GM13977 (cell line): ENCODE measurements at places on chromosomes 1 and 21.

DNA sequence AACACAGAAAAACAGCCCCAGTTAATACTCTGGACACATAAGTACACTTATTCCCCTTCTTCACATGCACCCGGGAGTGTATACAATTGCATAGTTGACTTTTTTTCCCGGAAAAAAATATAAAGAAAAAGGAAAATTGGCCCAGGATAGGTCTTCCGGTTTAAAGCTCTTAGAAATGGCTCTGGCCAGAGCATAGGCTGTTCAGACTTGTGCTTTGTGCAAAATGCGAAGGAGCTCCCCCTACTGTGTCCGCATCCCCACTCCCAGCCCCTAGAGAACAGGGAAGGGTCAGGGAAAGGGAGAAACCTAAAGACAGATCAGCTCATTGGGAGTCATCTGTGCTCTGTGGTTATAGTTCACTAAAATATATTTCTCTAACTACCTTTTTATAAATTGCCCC, 5.5 kb upstream of the MTMR11 start:
- no peak for DNase-seq

DNA sequence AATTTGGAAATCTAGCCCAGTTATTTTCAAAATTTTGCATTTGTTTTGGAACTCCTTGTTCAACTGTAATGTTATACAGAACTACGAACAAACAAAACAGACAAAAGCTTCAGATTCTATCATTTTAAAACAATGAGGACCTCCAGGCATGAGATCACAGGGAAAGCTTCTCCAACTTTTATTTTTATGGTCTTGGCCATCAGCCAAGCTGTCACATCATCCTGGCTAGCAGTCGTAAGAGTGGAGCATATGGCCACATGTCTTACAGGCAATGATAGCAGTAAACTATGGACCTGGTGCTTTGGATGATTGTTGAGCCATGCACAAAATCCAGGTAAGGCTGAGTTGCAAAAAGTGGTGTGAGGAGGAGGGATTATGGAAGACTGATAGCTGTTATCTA, 299.6 kb downstream of the LMX1A start:
- DNase-seq = no peak

GRCh38 chr1:54570161-54570560, 22.1 kb downstream of the ACOT11 start:
- no peak for DNase-seq

DNA sequence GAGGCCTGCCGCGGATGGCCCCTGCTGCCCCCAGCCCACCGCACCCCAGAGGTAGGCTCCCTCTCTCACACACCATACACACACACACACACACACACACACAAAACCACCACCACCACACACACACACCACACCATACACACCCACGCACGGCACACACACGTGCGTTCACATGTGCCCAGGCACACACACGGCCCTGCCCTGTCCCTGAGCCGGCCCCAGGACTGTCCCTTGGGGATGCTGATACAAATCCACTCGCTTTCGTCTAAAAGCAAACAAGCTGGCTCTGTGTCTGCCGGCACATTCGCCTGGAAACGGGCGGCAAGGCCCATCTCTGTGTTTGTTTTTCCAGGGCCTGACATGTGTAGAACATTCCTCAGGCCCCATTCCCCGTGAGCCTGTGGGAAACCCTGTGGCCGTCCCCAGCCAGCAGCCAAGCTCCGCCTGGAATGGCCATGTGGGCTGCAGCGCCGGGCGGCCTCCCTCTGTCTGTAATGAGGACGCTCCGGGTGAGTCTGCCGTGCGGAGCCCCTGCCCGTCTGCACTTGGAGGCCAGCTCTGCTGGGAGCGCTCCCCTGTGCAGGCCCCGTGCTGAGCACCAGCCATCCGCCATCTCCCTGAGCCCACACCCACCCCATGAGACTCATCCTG, 67.4 kb downstream of the DMRTB1 start:
- no peak for DNase-seq

DNA sequence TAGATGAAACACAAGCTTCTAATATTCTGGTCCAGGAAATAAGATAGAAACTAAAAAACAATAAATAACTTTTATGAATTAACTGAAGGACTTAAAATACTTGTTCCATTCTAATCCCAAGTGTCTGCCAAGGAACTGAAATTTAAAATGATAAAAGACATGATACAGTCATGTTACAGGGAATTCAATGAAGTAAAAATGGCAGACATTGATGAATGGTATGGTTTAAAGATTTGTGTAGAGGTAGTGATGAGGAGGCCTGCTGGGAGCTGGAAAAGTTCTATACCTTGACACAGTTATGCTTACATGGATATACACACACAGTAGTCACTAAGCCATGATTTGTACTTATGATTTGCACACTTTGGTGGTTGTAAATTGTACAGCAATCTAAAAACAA, 2.1 kb upstream of the UBR4 start:
- DNase-seq = no peak

GRCh38 chr1:203667616-203668015, 41.0 kb downstream of the ATP2B4 start:
- no peak for DNase-seq

DNA sequence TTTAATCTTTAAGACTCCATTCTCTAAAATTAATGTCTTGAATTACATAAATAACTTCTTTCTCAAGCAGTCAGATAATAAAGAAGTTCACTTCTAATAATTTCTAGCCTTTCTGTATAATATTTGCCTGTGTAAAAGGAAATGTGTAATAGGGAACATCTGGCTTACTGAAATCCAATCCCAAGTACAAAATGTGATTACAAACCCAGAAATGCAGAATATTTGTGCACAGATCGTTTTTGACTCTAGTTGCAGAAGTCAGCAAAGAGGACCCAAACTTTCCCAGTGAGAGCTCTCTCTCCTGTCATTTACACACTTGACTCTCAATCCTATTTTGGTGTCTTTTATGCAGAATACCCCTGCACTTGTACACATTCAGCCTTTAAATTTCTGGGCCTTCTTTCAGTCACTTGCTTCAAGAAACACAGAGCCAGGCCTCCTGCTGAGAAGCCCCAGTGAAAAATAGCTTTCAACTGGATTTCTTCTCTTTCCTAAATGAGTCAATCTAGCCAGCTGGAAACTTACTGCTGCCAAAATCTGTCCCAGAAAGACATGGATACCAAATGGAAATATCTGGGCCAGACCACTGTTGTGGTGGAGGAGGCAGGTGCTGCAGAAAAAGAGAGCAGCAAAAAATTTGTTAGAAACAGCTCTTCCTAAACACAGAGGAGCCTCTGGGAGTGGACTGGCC, 68.5 kb upstream of the ADAM30 start:
- DNase-seq = no peak

- DNase-seq = no peak
These were observed 13.1 kb downstream of the BRINP2 start for GRCh38 chr1:177183836-177184235.

DNA sequence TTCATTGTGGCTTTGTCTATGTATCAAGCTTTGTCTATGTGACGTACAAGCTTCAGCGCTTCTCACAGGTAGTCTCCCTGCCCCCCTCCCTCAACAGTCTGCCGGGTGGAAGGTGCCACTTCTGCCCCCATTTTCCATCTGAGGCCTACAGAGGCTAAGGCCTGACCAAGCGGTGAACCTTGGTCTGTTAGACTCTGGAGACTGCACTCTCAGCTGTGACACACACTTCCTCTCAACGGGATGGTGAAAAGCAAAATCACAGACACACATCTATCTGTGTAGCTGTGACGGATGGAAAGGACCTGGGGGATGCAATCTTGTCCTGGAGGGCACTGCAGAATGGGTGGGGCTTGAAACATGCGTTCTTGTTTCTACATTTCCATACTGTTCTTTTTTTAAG, 152.9 kb upstream of the EDN2 start:
- DNase-seq = no peak

GRCh38 chr1:192588546-192588945, 13.0 kb downstream of the RGS1 start:
- no peak for DNase-seq

GRCh38 chr1:112575154-112575804, 43.7 kb downstream of the ST7L start:
- no peak for DNase-seq

- DNase-seq = no peak
These were observed 8.3 kb downstream of the DISP3 start for GRCh38 chr1:11487196-11487751.

DNA sequence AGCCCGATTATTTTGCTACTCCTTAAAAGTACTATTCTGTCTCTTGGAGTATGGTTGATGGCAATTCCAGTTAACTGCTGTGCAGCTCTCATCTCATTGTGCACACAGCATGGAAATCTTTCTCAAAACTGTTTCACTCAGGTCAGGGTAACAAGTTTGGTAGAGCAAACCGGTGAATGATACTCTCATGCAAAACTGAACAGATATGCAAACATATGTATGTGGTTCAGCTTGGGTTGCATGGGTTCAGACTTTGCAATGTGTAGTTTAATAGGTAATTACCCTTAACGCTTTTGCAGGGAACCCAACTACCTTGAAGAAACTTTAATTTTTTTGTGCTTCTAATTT, 2.2 kb downstream of the GADD45A start:
- peak; percentile 37 for DNase-seq

- DNase-seq = no peak
These were observed 18.9 kb downstream of the CACHD1 start for GRCh38 chr1:64488862-64489261.

DNA sequence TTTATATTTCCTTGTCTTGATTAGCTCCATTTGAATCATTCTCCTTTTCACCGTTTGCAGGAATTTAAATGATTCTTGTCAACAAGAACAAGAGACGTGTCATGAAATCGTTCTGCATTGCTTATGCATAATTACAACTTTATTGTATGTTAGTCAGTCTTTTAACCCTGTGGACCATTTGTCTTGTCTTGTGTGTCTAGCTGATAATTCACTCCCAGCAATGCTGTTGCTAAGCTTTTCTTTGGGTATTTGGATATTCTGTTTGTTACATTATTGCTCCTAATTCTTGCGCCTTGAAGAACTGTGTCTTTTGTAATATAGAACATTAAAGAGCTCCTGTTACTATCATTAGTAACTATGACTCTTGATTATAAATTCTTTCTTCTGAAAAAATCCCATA, 311.9 kb downstream of the RYR2 start:
- DNase-seq = no peak

DNA sequence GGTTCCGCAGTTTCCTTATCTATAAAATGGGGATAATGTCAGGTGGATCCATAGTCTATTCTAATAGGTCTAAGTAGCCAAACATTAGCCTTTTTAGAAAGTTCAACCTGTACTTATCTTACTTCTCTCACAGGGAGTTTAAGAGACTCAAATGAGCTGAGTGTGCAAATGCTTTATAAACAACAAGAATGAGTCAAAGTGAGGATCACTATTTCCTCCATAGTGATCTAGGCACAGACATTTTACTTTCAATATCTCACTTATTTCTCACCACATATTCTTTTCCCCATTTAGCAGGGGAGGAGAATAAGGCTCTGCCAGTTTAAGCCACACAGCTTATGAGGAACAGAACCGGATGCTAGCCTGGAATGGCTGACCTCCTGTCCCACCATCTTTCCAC, 92.1 kb upstream of the LMO4 start:
- DNase-seq = no peak

DNA sequence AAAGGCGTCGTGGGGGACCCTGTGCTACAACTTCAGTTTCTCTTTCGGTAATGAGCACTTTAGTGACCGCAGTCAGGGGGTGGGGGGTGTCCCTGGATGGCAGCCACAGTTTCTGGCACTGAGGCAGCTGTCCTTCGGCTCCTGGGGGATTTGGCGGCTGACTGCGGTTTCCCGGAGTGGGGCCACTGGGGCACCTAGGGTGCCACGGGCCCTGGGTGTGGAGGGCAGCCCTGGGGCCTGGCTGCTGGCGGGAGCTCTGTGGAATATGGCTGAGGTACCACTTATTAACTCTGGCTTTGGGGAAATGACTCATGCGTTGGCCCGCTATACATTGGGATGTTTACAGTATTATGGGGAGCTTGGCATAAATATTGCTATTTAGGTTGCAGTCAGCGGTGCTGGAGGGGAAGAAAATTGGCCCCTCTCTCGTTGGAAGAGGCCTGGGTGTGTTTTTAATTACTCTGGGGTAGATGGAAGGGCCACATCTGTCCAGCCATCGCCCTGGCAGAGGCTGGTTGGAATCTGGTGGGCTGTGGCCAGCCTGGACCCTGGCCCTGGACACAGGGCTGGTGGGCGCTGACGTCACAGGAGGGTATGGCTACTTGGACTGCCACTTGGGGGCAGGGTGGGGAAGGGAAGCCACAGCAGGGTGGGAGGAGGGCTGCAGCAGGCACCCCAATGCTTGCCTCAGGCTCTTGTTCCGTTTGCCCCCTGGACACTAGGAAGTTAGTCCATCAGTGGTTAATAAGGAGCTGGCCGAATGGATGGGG, 2.0 kb downstream of the EPHB2 start:
- peak; percentile 60 for DNase-seq

GRCh38 chr1:200896531-200897196, 2.0 kb downstream of the INAVA start:
- peak; percentile 17 for DNase-seq

- no peak for DNase-seq
These were observed 4.5 kb upstream of the HES4 start for GRCh38 chr1:1004420-1004779.

- DNase-seq = peak; percentile 20
These were observed 146.4 kb downstream of the EVI5 start for GRCh38 chr1:92638498-92638897.

- no peak for DNase-seq
These were observed 20.0 kb upstream of the JUN start for GRCh38 chr1:58803858-58804257.

- no peak for DNase-seq
These were observed 32.2 kb upstream of the KHDRBS1 start for GRCh38 chr1:31981456-31981839.

DNA sequence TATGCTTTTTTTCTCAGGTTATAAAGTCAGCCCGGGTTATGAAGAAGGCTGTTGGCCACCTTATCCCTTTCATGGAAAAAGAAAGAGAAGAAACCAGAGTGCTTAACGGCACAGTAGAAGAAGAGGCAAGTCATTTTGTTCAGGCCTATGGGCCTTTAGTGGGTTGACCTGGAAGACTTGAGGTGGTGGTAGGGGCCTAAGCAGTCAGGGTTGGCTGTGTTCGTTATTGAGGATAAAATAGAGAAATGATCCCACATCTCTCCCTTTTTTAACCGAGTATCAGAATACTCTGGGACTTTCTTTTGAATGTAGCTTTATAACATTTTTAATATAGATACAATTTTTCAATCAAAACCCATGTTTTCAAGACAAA, 67.1 kb downstream of the MTR start:
- DNase-seq = no peak

- no peak for DNase-seq
These were observed 115.0 kb upstream of the TMPRSS2 start for GRCh38 chr21:41622831-41623548.

DNA sequence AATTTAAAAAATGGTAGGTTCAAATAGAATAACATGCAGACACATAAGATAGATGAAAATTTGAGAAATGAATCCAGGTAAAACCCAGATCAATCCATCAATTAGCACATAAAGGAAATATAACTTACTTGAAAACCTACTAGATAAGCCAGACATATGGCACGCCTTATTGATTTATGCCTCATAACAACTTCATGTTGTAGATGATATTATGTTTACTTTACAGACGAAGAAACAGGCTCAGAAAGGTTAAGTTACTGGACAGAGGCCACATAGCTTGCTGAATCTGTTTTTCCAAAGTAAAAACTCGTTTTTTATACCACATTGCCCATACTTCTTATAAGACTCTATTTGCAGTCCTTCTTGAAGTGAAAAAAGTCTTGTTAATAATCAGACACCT, 22.1 kb upstream of the NCF2 start:
- DNase-seq = no peak
